Stimulated activated CD4-positive, alpha-beta T cell treated with anti-CD3 and anti-CD28 coated beads, TNF-alpha, amount 100 ng/mL, for 4 hours (primary cell): ENCODE measurements at places on chromosomes 16 and 17.

GRCh38 chr17:50483266-50483665 is 4.6 kb downstream of the RSAD1 start:
- DNase-seq, result no peak

DNA sequence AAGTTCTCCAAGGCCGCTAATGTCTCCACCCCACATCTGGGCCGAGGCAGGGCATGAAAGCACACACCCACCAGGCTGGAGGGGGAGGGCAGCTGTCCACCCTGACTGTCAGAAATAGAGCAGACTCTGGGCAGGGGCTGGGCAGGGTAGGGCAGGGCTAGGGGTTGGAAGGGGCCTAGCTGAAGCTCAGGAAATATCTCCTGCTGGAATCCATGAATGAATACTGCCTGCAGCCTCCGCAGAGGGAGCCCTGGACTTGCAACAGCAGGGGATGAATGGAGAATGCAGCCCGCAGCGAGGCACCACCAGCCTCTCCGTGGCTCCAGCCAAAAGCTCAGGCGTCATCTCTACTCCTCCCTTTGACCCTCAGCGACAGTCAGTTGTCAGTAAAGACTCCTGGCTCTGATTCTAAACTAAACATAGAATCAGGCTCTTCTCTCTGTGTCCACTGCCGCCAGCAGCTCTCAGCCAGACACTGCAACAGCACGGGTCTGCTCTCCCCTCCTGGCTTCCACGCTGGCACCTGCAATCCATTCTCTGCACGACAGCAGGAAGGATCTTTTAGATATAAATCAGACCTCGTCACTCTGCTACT is 23.9 kb upstream of the NGFR start:
- DNase-seq, result no peak

DNA sequence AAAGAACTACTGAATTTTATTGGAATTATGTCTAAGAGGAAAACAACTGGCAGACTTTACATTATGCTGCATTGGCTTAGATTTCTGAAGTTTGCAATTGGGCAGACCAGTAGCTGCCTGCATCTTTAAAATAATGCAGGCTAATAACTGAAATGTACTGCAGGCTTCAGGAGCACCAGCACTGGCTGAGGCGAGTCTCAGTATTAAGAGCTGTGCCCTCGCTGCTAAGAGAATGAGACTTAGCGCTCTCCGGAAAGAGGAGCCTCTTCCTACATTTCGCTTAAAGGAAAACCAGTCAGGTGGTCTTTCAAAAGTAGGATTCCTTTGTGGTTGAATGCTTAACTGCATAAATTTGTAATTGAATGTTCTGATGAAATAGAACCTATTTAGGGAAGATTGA is 885 bp downstream of the CNTNAP4 start:
- DNase-seq, result no peak

DNA sequence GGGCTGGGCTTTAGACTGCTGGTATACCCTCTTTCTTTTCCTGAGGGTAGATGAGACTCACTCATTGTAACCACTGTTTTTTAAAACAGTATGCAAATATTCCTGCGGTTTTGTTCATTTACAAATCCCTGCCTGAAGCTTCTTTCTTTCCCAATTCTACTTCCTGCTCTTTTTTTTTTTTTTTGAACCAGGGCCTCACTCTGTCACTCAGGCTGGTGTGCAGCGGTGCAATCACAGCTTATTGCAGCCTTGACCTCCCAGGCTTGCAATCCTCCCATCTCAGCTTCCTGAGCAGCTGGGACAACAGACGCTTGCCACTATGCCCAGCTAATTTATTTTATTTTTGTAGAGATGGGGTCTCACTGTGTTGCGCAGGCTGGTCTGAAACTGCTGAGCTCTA is 8.0 kb upstream of the SULT1A1 start:
- no peak for DNase-seq

GRCh38 chr16:82623241-82623640 is 3.5 kb upstream of the CDH13 start:
- DNase-seq, result no peak

DNA sequence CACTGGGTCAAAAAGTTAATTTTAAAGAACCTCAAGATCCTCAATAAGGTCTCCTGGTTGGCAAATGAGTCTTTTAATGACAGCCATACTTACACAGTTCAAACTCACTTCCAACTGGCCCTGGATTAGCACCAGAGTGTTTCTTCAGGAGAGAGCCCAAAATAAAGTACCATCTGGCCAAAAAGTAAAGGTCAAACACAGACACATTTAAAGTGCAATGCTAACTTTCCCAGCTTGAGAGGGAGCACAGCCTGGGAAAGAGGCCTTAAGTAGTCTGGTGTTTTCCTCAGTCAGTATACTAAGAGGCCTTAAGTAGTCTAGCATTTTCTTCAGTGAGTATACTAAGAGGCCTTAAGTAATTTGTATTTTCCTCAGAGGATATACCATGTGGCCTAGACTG is 46.6 kb upstream of the ERN1 start:
- DNase-seq, result no peak

DNA sequence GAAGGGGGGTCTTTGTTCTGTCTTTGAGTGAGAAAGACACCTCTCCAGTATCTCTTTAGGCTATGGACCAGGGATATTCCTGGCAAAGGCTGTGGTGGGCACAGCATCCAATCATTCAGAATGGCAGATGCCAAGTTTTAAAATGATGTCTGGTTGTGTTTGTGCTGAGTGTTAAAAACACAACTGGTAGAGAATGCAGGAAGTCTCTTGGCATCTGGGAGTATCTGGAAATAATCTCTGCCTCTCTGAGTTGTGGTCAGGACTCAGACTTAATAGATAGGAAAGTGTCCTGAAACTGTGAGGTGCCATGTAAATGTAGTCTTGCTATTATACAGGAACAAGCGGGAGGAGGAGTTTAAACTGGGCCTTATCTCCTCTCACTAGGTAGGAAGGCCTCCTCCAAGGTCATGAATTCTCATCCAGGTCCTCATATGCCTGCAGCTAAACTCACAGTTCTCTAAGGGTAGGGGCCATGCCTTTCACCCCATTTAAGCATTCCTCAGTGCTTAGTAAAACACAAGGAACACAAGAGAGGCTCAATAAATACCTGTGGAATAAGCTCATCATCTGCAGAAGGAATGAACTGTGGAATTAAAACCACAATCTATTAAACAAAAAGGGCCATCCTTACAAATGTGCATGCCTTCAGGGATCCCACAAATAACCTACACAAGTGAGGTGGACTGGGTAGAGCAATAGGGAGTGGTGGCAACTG is 317.6 kb downstream of the CBLN1 start:
- DNase-seq, result no peak

DNA sequence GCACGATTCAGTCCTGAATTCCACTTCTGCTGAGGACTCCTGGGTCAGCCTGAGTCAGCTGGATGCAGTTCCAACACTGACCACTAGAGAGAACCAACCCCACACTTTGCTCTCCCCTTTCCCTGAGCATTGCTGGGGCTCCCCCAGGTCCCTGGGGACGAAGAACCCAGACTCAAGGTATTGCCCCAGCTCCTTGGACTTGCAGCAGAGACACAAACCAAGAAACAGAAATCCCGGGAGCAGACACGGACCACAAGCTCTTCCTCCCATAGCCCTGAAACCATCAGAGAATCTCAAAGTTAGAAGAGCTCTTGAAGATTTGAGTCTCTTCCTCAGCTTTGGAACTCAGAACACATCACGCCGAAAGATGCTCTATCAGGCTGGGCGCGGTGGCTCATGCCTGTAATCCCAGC is 678 bp upstream of the GH1 start:
- DNase-seq, result peak; percentile 47

GRCh38 chr16:29641561-29641960 is 21.5 kb upstream of the SPN start:
- no peak for DNase-seq

DNA sequence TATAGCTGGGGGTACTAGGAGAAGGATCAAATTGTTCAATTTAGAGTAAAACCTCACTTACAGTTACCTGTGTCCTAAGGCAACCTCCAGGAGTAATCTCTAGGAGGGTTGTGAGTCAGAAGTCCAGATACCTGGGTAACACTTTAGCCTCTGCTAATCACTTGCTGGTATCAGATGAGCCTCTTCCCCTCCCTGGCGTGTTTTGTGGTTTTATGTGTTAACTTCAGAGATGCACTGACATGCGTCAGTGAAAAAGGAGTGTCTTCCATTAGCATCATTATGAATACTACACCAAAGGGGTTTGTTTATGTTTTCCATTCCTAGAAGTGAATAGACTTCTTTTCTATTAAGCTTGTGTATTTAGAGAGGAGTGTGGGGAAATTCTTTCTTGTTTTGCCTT is 208.2 kb downstream of the FTO start:
- DNase-seq, result no peak

GRCh38 chr16:11179574-11179973 is 76.4 kb downstream of the SOCS1 start:
- DNase-seq, result no peak

DNA sequence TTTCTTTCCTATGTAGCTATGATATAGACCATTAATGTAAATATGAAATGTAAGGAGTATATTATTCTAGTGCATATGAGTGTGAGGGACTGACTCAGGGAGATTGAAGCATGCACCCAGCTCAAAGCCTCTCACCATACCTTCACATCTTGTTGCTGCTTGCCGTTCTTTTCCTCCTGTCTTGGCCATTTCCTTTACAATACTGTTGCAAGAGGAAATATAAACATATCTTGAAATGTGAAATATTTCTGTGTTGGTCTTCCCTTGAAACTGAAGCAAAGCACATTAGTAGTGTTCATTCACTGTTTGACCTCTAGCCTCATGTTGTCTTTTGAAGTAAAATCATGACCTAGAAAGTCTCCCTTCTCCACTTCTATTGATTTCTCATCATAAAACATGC is 46.6 kb downstream of the PHKB start:
- DNase-seq, result no peak

- DNase-seq, result no peak
These were observed 7.6 kb upstream of the BEAN1 start for GRCh38 chr16:66419527-66419926.

GRCh38 chr16:12170103-12171040 is 193.8 kb downstream of the SNX29 start:
- DNase-seq, result no peak

GRCh38 chr16:68313116-68313515 is 2.3 kb downstream of the PRMT7 start:
- DNase-seq, result no peak

GRCh38 chr17:17354560-17355349 is 51.6 kb downstream of the NT5M start:
- DNase-seq, result peak; percentile 61

DNA sequence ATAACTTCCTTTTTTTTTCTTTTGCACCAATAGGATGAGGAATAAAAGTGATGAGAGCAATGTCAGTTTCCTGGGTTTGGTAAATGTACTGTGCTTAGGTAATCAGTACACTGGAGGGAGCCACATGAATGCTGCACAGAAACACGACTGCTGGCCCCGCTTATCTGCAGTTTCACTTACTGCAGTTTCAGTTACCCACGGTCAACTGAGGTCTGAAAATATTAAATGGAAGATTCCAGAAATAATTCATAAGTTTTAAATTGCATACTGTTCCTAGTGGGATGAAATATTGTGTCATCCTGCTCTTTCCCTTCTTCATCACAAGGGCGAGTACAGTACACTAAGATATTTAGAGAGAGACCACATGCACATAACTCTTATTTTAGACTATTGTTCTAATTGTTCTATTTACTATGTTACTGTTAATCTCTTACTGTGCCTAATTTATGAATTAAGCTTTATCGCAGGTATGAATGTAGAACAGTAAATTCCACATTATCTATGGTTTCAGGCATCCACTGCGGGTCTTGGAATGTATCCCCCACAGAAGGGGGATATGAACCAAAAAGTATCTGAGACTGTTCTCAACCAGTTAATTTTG is 6.4 kb upstream of the LGALS3BP start:
- DNase-seq, result no peak
